ENCODE measurements at places on chromosomes 12 and 14.
A peak's percentile ranks its signal among the peaks of the same experiment; 100 is the strongest.

GRCh38 chr12:69240631-69240995 is 1.2 kb downstream of the CPSF6 start:
- DNase-seq, result peak; percentile 36

- no peak for DNase-seq
Measured at GRCh38 chr14:88505621-88506020, 49.2 kb downstream of the PTPN21 start.

GRCh38 chr12:54629925-54630324 is 4.8 kb downstream of the LACRT start:
- no peak for DNase-seq

GRCh38 chr12:15601210-15601800 is 187.9 kb downstream of the EPS8 start:
- no peak for DNase-seq

DNA sequence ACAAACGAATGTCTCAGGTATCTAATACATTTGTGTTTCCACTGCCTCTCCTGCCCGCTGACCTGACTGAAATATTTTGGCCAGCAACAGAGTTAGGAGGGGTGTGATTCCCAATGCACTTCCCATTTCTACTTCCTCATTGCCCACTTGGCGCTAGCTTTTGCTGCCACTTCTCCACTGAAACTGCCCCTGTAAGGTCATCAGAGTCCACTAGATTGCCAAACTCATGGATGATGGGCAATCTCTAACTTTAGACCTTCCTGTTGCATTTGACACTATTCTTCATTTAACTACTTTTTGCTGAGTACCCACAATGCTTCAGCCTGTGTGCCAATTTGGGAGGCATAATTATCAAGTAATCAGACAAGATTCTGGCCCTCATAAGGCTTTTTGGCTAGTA is 40.8 kb downstream of the GPR65 start:
- no peak for DNase-seq

DNA sequence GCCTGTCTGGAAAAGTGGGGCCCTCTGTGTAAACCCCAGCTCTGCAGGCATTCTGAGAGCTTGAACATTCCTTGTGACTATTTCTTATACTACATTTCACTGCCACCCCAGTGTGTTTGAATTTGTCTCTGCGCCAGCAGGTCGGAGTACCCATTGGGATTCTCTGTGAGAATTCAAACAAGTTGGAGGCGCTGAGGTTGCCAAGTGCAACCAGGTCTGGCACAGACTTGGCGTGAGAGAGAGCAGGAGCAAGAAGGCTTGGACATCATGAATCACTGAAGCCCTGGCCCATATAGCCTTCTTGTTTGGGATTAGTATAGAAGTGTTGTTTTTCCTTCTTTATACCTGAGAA is 33.0 kb upstream of the ATP2A2 start:
- DNase-seq, result no peak

DNA sequence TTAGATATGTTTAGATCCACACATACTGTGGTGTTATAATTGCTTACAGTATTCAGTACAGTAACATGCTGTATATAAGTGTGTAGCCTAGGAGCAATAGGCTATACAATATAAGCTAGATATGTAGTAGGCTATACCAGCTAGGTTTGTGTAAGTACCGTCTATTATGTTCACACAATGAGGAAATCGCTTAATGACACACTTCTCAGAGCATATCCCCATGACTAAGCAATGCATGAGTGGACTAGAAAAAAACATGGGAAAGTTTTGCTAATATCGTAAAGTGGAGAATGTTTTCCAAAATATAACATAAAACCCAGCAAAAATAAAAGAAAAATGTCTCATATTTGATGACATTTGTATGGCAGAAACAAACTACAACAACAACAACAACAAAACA is 27.3 kb downstream of the AKAP3 start:
- DNase-seq, result no peak

- no peak for DNase-seq
Measured at GRCh38 chr12:109476807-109477184, 304 bp downstream of the KCTD10 start.

DNA sequence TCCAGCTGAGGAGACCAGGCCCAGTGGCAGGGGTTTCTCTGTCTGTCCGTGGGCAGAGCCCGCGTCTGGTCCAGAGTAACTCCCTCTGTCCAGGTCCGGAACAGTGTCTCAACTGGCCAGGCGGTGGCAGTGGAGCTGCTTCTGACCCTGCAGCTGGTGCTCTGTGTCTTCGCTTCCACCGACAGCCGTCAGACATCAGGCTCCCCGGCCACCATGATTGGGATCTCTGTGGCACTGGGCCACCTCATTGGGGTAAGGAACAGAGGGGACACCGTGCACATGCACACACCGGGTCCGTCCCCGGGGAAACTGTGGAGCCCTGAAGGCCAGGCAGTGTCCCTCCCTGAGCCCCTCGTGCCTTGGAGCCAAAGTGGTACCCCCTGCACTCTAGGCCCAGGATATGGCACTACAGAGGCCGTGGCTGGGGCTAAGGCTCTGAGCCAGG is 1.5 kb downstream of the AQP6 start:
- peak; percentile 59 for DNase-seq
